ENCODE measurements at places on chromosomes 1 and 21. TPM values are rescaled to one million over a fixed set of nuclear protein-coding genes. Genes with fewer than 3 reads are reported as not detected.

DNA sequence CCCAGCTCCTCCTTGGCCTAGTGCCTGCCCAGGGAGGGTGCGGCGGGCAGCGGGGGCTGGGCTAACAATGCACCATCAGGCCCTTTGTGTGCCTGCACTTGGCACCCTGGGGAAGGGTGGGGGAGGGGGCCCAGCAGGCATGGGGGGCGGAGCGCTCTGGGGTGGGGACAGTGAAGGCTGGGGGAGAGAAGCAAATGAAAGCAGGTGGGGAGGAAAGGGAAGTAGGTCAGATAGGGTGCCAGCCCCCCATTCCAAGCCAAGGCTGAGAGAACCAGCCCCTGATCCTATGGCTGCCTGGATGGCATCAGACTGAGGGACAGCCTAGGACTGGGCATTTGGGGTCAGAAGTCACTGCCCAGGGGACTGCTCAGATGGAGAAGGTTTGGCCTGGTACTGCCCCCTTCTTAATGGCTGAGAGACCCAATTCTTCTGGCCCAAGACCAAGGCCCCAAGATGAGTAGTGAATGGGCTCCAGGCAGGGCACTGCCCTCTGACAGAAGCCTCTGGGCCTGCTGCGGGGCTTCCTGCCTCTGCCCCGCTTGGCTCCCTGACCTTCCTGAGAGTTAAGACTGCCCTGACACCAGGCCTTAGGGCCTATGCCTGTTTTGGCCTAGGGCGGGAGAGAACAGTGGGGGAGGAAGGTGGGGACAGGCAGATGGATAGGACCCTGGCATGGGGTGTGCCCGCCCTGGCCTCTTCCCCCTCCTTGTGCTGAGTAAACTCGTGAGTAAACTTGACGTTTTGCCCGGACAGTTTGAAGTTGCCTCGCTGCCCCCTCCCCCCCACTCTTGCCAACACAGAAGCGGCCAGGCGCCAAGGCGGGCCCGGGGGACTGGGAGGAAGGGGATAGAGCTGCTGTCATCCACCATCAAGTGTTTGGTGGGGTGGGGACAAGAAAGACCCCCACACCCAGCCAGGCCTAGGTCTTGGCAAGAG is 2.7 kb downstream of the ZBTB7B start:
- no peaks in the 10 kb centered on the region for H3K27me3 ChIP-seq
- peak overlapping the region; percentile 78 for H3K4me3 ChIP-seq
- H3K36me3 ChIP-seq: no peaks in the 10 kb centered on the region
- H3K4me1 ChIP-seq: peaks cover 51% of the 10 kb centered on the region
- DNase-seq: peak; percentile 76

- H3K4me3 ChIP-seq: no peak overlapping the region
- no peaks in the 10 kb centered on the region for H3K36me3 ChIP-seq
- no peaks in the 10 kb centered on the region for H3K4me1 ChIP-seq
- DNase-seq: no peak
These were observed 103.2 kb upstream of the DYNLT5 start for GRCh38 chr1:66648901-66649595.

- no peak overlapping the region for H3K4me3 ChIP-seq
- no peak overlapping the region for H3K27ac ChIP-seq
- no peaks in the 10 kb centered on the region for H3K27me3 ChIP-seq
- DNase-seq: no peak
- H3K36me3 ChIP-seq: no peaks in the 10 kb centered on the region
- peaks cover 14% of the 10 kb centered on the region for H3K4me1 ChIP-seq
These were observed 97.7 kb upstream of the IRF2BP2 start for GRCh38 chr1:234707641-234708040.

DNA sequence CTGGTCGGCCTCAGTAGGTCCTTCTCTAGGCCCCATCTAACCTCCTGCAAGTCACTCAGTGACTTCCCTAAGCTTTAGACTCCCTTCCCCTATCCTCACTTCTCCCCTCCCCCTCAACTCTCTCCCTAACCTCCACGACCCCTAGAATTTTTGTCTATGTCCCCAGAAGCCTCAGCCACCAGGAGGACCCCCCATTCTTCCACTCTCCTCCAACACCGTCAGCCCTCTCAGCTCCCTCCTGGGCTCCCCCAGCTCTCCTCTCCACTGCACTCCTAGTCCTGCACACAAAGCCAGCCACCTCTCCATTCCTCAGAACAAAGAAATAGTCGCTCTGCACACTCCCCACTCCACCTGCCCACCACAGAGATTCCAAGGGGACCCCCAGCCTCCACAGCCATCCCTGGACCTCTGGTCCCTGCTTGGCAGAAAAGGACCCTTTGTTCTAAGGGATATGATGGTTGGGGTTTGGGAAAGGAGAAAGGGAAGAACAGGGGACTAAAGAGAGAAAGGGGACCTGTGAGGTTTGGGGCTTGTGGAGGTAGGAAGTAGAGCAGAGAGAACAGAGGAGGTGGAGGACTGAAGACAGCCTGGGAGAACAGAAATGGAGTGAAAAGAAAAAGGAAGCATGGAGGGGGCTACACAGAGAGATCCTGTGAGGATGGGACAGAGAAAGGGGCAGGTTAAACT is 2.8 kb downstream of the ARHGEF2 start:
- H3K27me3 ChIP-seq: no peaks in the 10 kb centered on the region
- peaks cover 76% of the 10 kb centered on the region for H3K4me1 ChIP-seq
- peak overlapping the region; percentile 88 for H3K4me3 ChIP-seq
- no peak for DNase-seq
- H3K27ac ChIP-seq: peak overlapping the region; percentile 89

DNA sequence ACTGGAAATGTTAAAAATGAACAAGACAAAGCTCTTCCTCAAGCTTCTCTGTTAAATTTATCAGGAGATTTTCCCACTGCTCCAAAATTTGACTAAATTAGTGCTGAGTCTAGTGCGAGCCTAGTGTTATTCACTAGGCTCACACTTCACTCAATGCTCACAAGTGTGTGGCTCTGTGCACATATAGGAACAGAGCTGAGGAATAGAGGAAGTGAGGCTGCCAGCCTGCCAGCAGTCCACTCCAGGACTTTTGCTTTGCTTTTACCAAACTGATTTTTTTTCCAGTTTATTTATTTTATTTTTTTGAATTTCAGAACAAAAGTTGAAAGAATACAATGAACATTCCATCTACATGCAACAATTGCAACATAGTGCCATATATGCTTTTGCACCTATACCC is 87.2 kb downstream of the VAV3 start:
- no peak for DNase-seq
- H3K36me3 ChIP-seq: no peaks in the 10 kb centered on the region
- no peak overlapping the region for H3K27ac ChIP-seq
- H3K4me1 ChIP-seq: no peaks in the 10 kb centered on the region
- no peaks in the 10 kb centered on the region for H3K27me3 ChIP-seq

DNA sequence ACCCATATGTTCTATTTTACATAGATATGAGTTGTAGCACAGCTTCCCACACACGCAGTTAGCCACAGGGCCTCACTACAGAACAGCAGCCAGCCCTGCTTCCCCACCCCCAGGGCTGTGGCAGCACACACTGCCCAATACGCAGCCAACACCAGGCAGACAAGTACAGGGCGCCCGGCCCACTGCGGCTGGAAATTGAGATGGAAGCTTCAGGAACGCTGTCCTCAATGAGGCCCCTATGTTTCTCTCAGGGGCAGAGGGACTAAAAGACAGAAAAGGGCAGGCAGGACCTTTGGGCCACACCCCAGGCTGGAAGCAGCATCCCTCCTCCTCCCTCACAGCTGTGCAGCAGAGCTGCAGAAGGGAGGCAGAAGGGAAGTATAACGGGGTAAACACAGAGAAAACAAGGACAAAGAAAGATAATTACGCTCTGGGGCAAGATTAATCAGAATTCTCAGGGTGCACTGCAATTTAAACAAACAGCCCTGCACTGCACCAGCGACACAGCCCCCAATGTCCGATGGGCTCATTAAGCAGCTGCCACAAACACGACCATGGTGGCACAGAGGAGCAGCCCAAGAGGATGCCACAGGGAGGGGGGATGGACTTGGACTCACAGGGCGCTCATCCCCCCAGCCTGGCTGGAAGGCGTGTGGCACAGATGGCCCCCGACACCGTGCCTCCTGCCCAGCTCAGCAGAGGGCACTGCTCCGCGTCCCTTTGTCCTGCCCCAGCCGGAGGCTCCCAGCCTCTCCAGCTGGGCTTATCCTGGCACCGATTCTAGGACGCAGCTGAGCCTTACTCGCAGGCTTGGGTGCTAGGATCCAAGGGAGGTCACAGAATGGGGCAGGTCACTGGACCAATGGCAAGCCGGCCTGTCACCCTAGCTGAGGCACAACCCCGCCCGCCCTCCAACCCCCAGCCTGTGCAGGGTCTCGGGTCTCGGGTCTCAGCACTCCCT is 14.2 kb downstream of the WDR4 start:
- DNase-seq: no peak
- H3K27me3 ChIP-seq: no peaks in the 10 kb centered on the region
- H3K4me3 ChIP-seq: no peak overlapping the region

- peaks cover 35% of the 10 kb centered on the region for H3K4me1 ChIP-seq
- peaks cover 10% of the 10 kb centered on the region for H3K36me3 ChIP-seq
- H3K27ac ChIP-seq: peak overlapping the region; percentile 33
- H3K27me3 ChIP-seq: no peaks in the 10 kb centered on the region
- no peak for DNase-seq
These were observed 65.0 kb downstream of the LRRC40 start for GRCh38 chr1:70140343-70140742.

DNA sequence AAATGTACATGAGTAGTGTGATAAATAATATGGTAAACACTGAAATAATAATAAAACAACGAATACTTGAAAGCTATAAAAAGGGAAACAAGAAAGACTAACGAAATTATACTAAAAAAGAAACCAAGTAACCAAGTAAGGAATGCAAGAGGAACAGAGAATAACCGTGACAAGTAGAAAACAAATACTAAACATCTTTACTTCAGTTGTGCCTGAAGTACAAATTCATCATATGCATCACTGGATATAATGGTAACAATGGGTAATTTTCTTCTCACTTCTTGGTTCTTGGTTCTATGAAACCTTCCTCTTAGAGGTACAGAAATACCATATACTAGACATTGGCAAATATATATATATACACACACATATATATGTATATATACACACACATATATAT is 1093.6 kb upstream of the B3GALT2 start:
- no peaks in the 10 kb centered on the region for H3K36me3 ChIP-seq
- no peak for DNase-seq
- no peaks in the 10 kb centered on the region for H3K27me3 ChIP-seq
- H3K4me3 ChIP-seq: no peak overlapping the region
- no peak overlapping the region for H3K27ac ChIP-seq

The FMO2 gene
- total RNA-seq: 17.1 TPM

The CHI3L1 gene
- total RNA-seq: 1.7 TPM

Measured in psoas muscle (tissue), 8 donors.